ENCODE measurements at places on chromosomes 12 and 14.

DNA sequence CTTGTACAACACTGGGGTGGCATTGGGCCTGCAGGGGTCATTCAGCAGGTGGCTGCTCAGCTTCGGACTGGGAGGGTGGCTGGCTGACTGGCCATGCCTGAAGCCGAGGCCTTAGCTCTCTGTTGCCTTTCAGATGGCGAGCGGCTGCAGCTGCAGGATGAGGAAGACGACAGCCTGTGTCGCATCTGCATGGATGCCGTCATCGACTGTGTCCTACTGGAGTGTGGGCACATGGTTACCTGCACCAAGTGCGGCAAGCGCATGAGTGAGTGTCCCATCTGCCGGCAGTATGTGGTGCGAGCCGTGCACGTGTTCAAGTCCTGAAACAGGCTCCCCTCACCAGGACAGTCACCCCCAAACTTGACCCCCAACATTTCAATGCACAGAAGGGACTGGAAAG, 23.3 kb downstream of the RNF34 start:
- no peak for DNase-seq

DNA sequence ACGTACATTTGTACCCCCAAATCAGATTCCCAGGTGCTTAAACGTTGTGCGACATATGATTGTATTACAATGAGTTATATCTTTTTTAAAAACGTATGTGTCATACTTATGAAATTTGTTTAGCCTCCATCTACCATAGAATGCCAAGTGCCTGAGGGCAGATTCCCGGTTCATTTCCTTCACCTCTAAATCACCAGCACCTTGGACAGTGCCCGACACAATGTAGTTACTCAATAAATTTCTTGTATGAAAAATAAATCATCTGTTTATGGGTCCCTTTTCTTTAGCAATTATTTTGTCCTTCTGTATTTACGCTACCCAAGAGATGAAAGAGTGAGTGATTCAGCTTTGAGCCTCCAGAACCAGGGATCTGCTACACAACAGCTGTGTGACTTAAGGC, 157.4 kb downstream of the TBX5 start:
- DNase-seq = no peak

GRCh38 chr12:112664569-112664968, 127.0 kb upstream of the RPH3A start:
- peak; percentile 44 for DNase-seq

- no peak for DNase-seq
Observed at GRCh38 chr14:92510972-92511371, 2.6 kb upstream of the RIN3 start.

DNA sequence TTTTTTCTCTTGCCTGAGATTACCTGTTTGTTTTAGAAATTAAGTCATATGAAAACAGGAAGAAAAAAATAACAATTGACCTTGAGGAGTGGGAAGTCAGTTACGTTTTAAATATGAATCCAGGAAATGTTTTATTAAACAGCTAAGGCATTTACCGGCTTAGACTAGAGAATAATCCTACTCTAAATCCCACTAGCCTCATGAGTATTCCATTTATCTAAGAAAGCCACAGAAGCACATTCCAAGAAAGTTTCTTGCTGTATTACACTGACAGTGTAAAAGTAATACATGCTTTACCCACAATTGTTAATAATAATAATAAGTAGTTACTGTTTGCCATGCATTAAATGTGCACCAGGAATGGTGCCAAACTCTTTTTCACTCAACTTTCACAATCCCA, 90.9 kb downstream of the BMP4 start:
- DNase-seq = no peak

- DNase-seq = no peak
Observed at GRCh38 chr14:33081259-33081658, 142.6 kb downstream of the NPAS3 start.

DNA sequence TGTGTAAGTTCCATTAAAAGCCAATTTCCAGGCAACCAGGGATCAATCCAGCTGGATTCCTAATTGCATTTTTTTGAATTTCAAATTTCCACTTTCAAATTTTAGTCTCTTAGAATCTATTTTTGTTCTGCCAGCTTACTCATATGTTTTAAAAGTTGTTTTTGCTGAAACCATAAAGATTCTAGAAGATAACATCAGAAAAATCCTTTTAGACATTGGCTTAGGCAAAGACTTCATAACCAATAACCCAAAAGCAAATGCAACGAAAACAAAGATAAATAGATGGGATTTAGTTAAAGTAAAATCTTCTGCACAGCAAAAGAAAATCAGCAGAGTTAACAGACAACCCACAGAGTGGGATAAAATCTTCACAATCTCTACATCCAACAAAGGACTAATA, 253.3 kb downstream of the AEBP2 start:
- no peak for DNase-seq

GRCh38 chr14:31678421-31679249, 117.4 kb downstream of the NUBPL start:
- no peak for DNase-seq

DNA sequence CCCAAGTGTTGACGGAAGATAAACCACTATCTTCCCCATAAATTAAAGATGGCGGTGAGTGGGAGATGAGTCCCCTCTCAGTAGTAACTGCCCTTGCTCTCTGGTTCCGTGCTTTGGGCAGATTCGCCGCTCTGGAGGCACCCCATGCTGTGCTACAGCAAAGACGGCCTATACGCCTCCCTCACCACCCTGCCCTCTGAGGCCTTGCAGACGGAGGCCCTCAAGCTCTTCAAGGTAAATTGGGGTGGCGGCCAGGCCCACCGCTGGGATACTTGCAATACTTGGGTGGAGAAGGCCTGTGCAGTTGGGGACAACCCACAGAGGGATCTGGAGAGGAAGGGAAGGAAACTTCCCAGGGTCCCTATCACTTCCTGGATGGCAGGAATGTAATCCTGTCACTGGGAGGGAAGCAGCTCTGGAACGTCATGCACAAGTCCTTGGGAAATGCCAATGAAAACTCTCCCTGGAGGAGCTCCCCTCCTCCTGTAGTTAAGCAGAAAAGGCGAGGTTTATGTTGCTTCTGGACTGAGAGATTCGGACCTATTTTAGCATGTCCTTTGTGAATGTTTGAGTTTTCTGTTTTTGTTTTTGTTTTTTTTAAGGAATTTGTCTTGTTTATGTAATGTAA, 22.8 kb downstream of the PIGH start:
- DNase-seq = no peak

- no peak for DNase-seq
Observed at GRCh38 chr12:130412384-130412783, 74.7 kb downstream of the PIWIL1 start.

GRCh38 chr14:52314595-52315354, 663 bp downstream of the PTGER2 start:
- DNase-seq = peak; percentile 68

DNA sequence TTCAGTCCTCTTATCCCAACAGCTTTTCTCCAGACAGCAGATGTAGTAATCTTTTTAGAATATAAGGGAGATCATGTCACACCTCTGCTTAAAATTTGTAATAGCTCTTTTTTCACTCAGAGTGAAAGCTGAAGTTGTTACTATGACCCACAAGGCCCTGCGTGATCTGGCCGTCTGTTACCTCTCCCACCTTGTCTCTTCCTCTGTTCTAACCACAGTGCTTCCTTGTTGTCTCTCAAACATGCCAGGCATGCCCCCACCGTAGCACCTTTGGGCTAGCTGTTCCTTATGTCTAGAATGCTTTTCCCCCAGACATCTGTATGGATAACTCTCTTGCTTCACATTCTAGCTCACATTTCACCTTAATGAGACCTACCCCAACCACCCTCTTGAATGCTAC, 6.5 kb downstream of the NECAP1 start:
- peak; percentile 74 for DNase-seq

GRCh38 chr14:34277191-34277590, 184.8 kb downstream of the SPTSSA start:
- no peak for DNase-seq

GRCh38 chr14:61889914-61890351, 127.7 kb downstream of the SNAPC1 start:
- DNase-seq = peak; percentile 56

DNA sequence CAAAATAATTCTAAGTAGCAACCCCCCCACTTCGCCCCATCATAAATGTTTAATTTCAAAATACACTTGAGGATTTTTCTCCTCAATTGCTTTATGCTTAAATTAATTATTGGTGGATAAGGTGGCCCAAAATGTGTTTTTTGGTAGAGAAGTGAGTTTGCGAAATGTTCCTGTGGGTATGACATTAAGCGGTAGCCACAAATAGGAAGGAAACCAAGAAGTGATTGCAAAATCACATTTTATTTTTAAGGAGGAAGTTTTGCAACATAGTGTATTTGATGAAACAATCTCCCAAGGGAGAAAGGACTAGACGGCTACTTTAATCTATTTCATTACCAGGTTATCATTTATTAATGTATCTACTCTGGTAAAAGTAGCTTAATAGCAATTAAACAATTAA, 25.5 kb downstream of the SLC25A3 start:
- DNase-seq = no peak

GRCh38 chr14:90986510-90986909, 73.9 kb downstream of the RPS6KA5 start:
- no peak for DNase-seq

DNA sequence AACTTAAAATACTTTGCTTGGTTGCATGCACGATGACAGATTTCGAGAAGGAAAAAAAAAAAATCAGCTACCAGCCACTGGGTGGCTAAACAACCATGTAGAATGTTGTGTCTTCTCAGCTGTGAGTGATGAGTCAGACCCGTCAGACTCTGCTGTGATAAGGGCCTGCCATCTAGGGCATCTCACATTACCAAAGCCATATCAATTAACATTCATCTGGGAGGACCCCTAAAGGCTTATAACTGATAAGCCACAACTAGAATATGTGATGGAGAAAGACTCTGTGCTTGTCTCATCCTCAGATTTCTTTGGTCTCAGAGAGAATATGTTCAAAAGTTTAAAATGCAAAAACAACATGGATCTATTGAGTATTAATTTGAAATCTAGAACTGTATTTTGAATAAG, 111.5 kb downstream of the PAX9 start:
- DNase-seq = no peak

DNA sequence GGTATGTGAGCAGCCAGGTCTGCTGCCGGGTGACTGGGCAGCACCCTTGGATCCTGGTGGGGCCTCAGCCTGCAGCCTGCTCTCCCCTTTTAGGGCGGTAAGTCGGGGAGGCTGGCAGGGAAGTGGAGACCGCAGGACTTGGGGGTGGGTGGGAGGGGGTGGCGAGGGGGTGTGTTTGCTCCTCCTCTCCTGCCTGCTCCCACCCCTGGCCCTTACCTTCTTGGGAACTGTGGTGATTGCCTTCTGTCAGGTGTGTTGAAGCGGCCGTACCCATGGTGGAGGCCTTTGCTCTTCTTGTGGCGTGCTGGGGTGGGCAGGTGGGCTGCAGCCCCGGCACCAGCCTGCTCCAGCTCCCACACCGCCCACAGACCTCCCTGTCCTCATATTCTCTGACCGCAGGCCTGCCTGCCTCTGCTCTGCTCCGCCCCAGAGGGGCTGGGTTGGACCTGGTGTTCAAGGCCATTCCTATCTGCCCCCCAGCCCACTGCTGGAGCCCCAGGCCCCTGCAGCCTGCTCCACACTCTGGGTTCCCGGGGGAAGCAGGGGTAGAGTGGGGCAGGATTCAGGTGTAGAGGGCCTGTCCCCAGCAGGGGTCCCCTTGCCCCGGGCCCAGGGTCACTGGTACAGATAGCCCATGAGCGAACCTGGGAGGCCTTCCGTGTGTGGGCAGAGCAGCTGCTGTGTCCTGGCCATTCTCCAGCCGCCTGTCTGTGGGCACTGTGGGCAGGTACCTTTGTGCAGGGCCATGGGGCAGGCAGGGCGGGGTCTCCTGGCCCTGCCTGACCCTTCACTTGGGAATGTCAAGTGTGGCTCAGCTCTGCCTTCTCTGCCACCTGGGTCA, 5.2 kb downstream of the TEDC1 start:
- DNase-seq = peak; percentile 38

- DNase-seq = peak; percentile 53
Observed at GRCh38 chr14:99971941-99972747, 93.1 kb upstream of the EVL start.

DNA sequence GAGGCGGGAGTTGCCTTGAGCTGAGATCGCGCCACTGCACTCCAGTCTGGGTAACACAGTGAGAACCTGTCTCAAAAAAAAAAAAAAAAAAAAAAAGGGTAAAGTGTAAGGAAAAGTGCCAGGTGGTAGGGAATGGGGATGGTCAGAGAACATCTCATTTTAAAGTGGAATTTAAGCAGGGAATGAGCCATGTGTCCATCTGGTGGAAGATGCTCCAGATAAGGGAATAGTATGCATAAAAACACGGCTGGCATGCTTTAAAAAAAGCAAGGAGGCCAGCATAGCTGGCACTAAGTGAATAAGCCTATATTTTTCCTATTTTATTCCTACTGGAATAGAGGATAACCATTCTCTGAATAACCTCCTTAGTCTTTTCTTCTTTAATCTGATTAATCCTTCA, 33.7 kb downstream of the FAM186A start:
- DNase-seq = no peak

DNA sequence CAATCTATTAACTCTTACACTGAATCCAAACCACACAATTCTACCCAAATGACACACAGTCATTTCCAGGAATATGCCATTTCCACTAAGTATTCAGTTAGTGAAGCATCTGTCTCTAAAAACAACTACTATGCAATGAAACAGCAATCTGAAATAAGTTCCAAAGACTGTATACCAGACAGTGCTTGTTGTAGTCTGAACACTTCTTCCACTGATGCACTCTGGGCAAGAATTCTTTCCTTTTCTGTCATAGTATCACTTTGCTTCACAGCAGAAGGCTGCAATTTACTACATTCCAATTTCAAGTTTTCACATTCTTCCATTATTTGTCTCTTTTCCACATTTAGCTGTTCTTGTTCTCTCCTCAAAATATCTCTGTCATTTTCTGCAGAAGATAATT, 25.8 kb downstream of the TRIP11 start:
- no peak for DNase-seq

DNA sequence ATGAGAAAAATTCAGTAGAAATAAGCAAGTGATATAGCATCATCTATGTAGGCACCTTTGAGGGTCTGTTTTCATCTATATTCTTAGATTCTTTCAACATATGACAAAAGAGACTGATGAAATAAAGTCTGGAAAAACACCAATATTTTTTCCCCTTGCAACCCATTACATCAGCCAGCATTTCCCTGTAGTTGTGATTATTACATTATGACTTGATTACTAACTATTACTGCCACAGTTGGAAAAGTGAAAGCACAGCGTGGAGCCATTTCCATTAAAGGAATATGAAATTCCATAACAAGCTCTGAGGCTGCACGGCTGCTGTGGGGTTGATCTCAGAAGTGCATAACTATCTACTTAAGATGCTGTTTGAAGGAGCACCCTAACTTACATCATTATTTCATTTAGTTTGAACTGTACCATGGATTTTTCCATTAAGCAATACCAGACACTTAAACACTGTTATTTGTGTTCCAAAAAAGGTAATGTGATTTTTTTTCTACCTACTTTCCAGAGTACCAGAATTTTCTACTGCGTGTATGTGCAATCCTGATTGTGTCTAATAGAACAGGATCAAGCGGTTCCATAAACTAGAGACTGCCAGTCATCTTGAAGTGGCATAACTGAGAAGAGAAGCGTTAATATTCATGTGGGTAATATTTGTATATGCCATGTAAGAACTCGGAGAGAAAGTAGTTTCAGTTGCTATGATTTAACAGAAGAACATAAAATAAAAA, 405.5 kb downstream of the MDGA2 start:
- no peak for DNase-seq

Data from activated CD8-positive, alpha-beta memory T cell treated with anti-CD3 and anti-CD28 coated beads, Interleukin-2, amount 10 ng/mL, durations not matched to agents 7 days and 5 days (primary cell).